ENCODE measurements at places on chromosomes 5 and 9.

- DNase-seq: no peak
Observed at GRCh38 chr9:31236344-31236743, 1148.1 kb upstream of the ACO1 start.

DNA sequence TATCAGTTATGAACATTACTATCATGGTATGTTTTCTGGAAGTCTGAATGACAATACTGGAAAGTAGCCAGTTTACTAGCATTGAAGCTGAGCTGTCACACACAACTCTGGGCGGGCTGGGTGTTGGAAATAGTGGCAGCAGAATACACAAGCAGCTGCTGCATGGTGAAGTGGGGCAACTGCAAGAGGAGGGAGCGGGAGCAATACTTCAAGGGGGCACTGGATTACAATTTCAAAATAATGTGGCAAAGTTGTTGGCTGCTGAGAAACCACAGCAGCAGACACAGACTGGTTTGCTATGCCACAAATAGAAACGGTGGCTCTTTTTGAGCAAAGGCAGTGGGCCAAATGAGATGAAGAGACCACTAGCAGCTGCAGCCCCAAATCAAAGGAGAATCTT is 350.2 kb downstream of the KIAA0825 start:
- DNase-seq: no peak

DNA sequence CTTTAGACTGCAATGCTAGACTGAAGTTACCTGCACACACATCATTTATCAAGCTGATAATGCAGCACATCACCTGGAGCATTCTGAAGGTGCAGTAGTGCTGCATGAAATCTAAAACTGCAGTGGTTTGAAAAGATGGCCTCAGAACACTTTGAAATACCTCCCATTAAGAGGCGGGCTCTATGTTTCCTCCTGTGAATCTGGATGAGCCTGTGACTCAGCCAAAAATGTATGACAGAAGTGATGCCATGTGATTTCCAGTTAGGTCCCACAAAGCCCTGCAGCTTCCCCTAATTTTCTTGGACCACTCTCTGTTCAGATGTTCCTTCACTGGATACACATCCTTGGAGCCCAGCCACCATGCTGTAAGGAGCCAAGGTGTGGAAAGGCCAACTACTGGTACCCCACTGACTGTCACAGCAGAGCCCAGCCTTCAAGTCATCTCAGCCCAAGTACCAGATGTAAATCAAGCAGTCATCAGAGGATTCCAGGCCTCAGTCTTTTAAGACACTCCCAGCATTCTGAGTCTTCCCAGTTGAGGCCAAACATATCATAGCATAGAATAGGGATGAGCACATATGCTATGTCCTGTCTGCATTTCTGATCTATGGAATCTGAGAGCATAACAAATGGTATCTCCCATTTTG is 27.2 kb upstream of the DEPDC1B start:
- DNase-seq: no peak

DNA sequence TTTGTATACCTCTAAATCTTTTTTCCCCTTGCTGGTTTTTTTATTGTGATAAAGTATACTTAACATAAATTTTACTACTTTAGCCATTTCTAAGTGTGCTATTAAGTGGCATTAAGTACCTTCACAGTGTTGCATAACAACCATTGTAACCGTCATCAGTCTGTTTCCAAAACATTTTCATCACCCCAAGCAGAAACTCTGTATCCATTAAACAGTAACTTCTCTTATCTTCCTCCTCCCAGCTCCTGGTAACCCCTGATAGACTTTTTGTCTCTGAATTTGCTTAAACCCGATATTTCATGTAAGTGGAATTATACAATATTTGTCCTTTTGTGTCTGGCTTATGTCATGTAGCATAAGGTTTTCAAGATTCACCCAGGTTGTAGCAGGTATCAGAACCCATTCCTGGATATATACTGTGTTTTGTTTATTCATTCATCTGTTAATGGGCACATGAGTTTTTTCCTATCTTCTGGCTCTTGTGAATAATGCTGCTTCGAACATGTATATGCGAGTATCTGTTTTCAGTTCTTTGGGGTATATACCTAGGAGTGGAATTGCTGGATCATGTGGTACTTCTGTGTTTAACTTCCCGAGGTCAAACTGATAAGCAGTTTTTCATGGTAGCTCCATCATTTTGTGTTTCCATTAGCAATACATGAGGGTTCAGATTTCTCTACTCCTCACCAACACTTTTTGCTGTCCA is 66.4 kb downstream of the EHMT1 start:
- DNase-seq: no peak

- no peak for DNase-seq
Observed at GRCh38 chr9:106616026-106616425, 246.9 kb upstream of the ZNF462 start.

- peak; percentile 31 for DNase-seq
Observed at GRCh38 chr9:2907411-2907810, 63.5 kb upstream of the PUM3 start.

GRCh38 chr5:59575648-59576445 is 317.7 kb downstream of the PDE4D start:
- no peak for DNase-seq

- peak; percentile 95 for DNase-seq
Observed at GRCh38 chr5:72441862-72442540, 65.2 kb downstream of the ZNF366 start.

GRCh38 chr5:180935203-180935602 is 36.2 kb downstream of the BTNL8 start:
- no peak for DNase-seq

- no peak for DNase-seq
Observed at GRCh38 chr5:169973056-169973455, 7.2 kb downstream of the INSYN2B start.

GRCh38 chr5:103461243-103461642 is 101.3 kb downstream of the NUDT12 start:
- DNase-seq: peak; percentile 56

GRCh38 chr9:3962496-3962895 is 337.4 kb downstream of the GLIS3 start:
- DNase-seq: peak; percentile 68

GRCh38 chr9:113645227-113645977 is 181.9 kb downstream of the RGS3 start:
- no peak for DNase-seq

DNA sequence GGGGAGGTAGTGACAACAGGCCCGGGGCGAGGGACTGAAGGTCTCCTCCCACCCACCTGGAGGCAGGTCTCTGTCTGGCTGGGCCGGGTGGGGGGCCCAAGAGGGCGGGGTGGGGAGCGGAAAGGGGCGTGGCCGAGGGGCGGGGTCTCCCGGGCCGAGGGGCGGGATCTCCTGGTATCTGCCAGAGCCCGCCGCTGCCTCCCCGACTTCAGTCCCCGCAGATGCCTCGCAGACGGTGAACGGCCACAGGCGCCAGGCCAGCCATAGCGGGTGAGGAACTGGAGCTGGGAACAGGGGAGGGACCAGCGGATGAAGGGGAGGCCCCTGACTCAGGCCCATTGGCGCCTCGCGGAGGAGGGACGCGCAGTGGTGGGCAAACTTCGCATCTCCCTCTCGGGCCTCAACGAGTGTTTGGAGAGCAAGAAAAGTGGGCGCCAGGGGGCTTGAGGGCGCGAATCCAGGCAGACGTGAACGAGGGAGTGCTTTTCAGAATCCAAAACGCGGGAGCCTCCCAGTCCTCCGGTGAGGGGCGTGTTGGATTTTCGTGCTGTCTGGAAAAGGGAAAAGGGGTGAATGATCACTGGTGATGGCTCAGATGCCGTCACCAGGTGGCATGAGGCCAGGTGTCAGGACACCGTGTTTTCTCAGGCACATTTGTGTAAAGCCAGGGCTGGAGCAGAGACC is at the start of gene ADGRD2:
ADGRD2 (plus strand) TSS at position 211 of the 684 bp plus-strand sequence. CDS start 1,216 bp downstream, outside the sequence.
- DNase-seq: peak; percentile 13
